Stimulated activated CD4-positive, alpha-beta T cell treated with anti-CD3 and anti-CD28 coated beads, Interleukin-4, amount 100 ng/mL, for 24 hours (primary cell): ENCODE measurements at places on chromosomes 1 and 21.

GRCh38 chr1:245583575-245584330, 429.0 kb downstream of the KIF26B start:
- DNase-seq: no peak

DNA sequence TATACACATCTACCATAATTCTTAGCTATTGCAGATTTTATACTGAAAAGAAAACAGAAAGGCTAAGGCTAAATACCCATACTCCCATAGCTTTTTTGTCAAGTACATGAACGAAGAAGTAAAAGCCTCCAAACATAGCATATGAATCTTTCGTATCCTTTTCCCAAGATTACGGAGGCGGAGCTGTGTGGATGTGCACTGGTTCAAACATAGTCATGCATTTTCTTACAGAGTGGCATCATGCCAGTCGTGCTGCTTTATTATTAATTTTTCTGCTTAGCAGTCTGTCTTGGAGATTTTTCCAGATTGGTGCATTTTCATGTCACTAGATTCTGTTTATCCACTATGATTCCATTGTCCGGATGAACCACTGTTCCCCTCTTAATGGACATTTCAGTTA, 118.7 kb upstream of the RUNX3 start:
- DNase-seq: no peak

DNA sequence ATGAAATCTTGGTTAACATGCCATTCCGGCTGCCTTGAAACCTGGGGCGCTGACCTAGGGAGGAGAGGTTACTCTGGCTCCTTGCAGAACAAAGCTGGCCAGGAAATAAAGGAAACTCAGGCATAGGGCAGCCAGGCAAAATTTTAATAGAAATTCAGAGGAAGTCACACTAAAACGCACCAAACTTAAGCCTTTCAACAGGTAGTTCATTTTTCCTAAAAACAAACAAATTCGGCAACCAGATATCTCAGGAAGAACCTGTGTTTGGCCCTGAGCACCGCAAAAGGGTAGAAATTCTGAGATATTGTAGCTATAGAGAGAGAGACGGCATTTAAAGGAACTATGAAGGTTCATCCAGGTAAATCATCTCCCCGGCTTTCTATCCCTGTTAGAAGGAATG, 13.1 kb downstream of the LYST start:
- DNase-seq: no peak

DNA sequence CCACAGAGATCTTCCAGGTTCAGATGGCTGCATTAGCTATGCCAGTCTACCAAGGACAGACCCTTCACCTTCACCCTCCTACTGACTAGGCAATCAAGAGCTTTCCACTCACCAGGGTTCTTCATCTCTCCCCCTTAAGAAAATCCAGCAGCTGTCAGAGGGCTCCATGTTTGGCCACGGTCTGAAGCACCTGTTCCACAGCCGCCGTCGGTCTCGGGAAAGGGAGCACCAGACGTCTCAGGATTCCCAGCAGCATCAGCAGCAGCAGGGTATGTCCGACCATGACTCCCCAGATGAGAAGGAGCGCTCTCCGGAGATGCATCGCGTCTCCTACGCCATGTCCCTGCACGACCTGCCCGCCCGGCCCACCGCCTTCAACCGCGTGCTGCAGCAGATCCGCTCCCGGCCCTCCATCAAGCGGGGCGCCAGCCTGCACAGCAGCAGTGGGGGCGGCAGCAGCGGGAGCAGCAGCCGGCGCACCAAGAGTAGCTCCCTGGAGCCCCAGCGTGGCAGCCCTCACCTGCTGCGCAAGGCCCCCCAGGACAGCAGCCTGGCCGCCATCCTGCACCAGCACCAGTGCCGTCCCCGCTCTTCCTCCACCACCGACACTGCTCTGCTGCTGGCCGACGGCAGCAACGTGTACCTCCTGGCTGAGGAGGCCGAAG, 13.8 kb downstream of the TMCC2 start:
- DNase-seq: no peak

GRCh38 chr21:41755934-41756773, 10.7 kb downstream of the RIPK4 start:
- DNase-seq: no peak

DNA sequence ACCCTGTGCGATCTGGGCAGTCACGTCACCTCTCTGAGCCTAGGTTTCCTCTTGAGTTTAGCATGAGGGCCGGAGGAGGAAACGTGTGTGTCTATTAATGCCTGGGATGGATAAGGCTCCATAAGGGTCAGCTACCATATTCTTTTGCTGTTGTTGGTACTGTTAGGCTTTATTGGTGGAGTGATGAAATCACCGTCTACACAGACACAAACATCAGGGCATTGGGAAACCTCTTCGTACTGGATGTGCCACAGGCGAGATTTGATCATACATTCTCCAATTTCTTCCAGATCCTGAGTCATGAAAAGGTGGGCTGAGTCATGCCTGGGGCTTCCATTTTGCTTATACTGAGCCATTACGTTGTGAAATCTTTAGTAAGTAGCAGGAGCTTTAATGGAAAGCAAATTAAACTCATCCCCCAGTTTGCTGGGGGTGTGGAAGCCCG, 24.9 kb upstream of the GRHL3 start:
- DNase-seq: no peak

DNA sequence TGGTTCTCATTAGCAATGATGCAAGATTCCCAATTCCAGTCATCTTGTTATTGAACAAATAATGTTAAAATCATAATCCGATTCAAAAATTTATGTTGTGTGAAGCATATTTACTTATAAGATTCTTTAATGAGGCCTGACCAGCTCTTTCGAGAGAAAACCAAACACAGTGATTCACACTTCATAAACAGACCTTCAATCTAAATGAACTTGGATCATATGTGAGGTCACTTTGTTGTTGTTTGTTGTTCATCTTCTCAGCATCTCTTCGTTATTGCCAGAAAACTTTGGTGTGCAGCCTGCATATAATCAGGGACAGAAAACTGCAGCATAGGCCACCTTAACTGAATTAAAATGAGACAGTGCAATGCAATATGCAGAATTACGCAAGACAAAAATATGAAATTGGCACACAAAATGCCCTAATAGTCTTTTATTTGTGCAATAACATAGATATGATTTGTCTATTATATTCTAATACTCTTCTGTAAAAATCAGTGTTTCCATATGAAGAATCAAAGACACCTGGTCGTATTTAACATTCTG, 30.1 kb downstream of the NCAM2 start:
- no peak for DNase-seq

DNA sequence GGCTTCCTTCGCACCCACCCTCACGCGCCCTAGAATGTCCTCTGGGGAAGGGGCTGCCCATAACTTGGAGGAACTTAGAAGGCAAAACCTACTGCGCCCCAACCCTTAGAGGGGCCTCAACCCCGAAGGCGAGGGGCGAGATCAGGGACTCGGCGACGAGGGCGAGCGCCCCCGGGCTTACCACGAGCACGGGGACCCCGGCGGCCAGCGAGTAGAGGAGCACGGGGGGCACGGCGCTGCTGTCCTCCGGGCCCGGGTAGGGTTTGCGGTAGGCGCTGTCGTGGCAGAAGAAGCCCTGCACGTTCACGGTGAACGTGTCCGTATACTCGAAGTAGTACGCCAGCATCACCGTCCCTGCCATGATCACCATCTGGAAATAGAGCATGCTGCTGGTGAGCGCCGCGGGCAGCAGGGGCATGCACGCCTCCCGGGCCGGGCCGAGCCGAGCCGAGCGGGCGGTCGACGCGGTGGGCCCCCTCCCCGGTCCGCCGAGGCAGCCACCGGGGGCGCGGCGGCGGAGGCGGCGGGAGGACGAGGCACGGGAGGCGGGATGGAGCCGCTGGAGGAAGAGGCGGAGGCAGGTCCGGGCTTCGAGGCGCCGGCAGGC, 304 bp downstream of the PLPPR5 start:
- DNase-seq: no peak

DNA sequence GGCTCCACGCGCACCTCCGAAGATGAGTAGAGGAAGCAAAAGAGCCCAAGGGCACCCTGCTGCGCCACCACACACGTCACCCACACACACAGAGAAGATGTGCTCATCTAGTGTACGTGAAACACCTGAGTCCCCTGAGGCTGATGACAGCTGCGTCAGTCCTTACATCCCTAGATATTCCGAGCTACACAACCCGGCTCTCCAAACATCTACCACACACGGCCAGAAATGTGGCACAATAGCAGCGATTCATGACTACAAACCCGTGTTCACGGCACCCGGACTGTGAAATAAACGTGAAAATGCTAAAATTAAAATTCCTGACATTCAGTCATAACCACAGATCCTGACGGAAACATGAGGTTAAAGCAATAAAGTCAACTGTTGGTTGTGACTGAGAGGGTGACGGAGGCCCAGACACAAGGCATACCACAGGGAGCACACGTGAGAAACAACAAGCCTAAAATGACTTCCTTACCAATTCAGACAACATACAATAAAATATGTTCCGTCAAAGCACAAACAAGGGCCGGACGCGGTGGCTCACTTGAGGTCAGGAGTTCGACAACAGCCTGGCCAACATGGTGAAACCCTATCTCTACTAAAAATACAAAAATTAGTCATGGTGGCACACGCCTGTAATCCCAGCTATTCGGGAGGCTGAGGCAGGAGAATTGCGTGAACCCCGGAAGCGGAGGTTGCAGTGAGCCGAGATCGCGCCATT, 7.3 kb downstream of the SSU72 start:
- DNase-seq: no peak

DNA sequence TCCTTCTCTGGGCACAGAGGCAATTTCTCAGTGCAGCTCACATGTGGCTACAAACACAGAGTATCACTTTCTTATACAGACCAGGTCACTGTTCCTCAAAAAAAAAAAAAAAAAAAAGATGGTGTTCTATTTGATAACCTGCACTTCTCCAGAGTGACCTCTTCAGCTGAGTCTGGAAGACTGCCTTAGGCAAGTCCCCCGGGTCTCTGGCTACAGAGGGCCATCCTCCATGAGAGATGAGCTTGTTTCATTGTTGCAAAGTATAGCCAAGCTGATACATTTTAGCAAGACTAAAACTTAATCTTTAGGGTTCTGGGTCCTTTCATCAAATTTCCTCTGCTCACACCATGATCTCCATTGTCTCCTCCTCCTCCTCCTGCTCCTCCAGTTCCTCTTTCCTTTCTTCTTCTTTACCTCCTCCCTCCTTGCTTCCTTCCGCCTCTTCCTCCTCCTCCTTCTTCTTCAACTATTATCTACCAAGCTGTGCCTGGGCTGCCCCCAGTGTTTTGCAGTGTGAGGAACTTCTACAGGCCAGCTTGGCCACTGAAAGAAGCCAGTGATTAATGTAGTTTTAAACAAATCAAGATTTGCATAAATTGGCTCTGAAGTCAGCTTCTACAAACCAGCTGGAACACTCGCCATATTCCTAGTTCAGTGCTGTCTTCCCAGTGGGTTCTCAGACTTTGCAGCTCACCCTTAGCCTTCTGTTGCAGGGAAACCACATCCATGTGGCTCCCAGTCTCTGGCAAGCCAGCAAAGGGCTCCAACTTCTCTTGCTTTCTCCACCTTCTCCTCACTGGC, 139.4 kb downstream of the RUNX1 start:
- no peak for DNase-seq

- no peak for DNase-seq
Measured at GRCh38 chr1:160410406-160411005, 10.1 kb downstream of the VANGL2 start.

DNA sequence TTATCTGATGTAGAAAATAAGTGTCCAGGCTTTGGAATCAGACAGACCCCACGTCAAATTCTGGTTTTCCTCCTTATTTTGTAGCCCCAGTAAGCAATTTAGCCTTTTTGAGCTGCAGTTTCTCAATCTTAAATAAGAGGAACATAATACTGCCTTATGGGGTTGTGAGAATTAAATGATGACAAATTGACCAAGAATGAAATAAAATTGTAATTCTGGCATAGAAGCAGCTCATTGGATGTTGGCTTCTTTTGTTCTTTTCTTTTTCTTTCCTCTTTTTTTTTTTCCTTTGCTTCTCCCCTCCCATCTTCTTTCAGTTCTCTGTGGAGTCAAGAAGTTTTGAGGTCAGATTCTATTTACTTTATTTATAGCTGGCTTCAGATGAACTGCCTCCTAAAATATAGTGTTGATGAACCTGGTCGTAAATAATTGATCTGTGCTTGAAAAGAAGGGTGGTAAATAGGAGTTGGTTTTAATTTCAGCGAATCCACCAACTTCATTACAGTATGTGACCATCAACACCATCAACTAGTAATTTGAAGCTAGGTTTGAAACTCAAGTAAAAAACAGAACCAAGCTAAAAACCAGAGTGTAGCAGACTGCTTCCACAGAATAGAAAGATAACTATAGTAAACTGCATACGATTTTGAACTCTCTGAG, 81.1 kb downstream of the CACHD1 start:
- DNase-seq: no peak

- no peak for DNase-seq
Measured at GRCh38 chr1:204413170-204413535, 1.5 kb upstream of the PPP1R15B start.

- DNase-seq: no peak
Measured at GRCh38 chr1:24957016-24957807, 27.1 kb upstream of the RUNX3 start.

- DNase-seq: no peak
Measured at GRCh38 chr1:78667939-78668338, 18.3 kb downstream of the IFI44 start.

DNA sequence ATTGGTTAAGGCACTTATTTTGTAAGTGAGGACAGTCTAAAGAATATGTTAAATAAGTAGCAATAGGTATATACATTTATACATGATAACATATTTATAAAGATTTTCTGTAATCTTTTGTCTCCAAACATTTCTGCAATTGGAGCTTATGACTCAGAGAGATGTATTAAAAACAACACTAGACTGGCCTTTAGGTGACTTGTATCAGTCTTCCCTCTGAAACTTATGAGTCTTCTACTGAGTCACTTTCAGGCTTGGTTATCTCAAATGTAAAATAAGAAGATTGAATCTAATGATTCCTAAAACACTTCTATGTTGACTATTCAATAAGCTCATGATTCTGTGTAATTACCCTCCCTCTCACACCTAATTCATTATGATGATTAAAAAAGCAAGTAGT, 672.6 kb upstream of the NEGR1 start:
- no peak for DNase-seq

- DNase-seq: no peak
Measured at GRCh38 chr1:66576645-66577044, 42.7 kb downstream of the SGIP1 start.

- DNase-seq: no peak
Measured at GRCh38 chr21:45334591-45335081, 46.9 kb upstream of the POFUT2 start.

DNA sequence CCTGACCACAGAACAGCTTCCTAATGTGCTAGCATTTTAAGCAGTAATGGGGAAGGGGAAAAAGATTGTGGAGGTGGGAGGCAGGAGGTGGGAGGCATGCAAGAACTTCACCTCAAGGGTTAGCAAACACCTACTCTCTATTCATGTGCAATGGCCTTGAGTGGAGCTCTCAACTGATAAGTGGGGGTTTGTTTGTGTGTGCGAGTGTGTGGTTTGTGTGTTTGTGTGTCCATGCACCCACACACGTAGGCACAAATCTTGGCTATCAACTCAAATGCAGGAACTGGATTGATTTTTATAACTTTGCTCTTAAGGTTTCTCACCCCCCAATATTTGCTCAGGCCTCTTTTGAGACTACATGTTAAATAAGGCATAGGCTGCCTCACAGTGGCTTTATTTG, 78.6 kb downstream of the SYT6 start:
- DNase-seq: no peak
